Immature natural killer cell (primary cell): ENCODE measurements at places on chromosomes 5 and 9. TPM values are rescaled to one million over a fixed set of nuclear protein-coding genes. Genes with fewer than 3 reads are reported as not detected.

GRCh38 chr5:44641820-44642219 is 166.9 kb upstream of the MRPS30 start:
- no peak for DNase-seq

- DNase-seq: no peak
Measured at GRCh38 chr9:76592091-76592973, 133.3 kb downstream of the GCNT1 start.

The CDH12 gene
- not detected for polyA plus RNA-seq

The IGFBPL1 gene
- not detected for polyA plus RNA-seq

The FAM153A gene
- polyA plus RNA-seq: not detected

- DNase-seq: no peak
Measured at GRCh38 chr5:174235221-174236011, 189.9 kb downstream of the NSG2 start.

- no peak for DNase-seq
Measured at GRCh38 chr5:156475182-156476157, 148.5 kb downstream of the SGCD start.

GRCh38 chr9:132006677-132007370 is 72.8 kb downstream of the MED27 start:
- DNase-seq: peak; percentile 21

The DNAH5 gene
- not detected for polyA plus RNA-seq

The IL7R gene
- 36.8 TPM for polyA plus RNA-seq
